A549 treated with AZD2906 at 1 μM for 4 hours (cell line): ENCODE measurements at places on chromosomes 7 and 10. TPM values are rescaled to one million over a fixed set of nuclear protein-coding genes. Genes with fewer than 3 reads are reported as not detected.

Gene LAMB1
- total RNA-seq: 94.3 to 137 TPM (median 104 TPM) in 5 replicates

Gene CTAGE4
- 0.06 TPM in 1 of 5 replicates, not detected in the others for total RNA-seq

Gene CTTNBP2
- total RNA-seq: 0.21 to 0.61 TPM (median 0.26 TPM) in 5 replicates

Gene TUBB8
- 0.05 to 0.12 TPM (median 0.07 TPM) in 3 of 5 replicates, not detected in the others for total RNA-seq

Gene VAX1
- total RNA-seq: 0.98 to 1.4 TPM (median 1.3 TPM) in 5 replicates

Gene MOGAT3
- not detected in 5 replicates for total RNA-seq

Gene TRIM4
- total RNA-seq: 24.8 to 32.0 TPM (median 26.0 TPM) in 5 replicates

Gene EBLN1
- total RNA-seq: 0.05 to 0.09 TPM in 2 of 5 replicates, not detected in the others

Gene CPXM2
- not detected in 5 replicates for total RNA-seq

Gene NEUROD6
- total RNA-seq: not detected in 5 replicates
